A549 treated with CORT108297 at 1 μM for 4 hours (cell line): ENCODE measurements at places on chromosomes 13 and 19. TPM values are rescaled to one million over a fixed set of nuclear protein-coding genes. Genes with fewer than 3 reads are reported as not detected.

Gene MAB21L1
- not detected in 5 replicates for total RNA-seq

Gene SBK2
- total RNA-seq, result 1.6 to 2.8 TPM (median 2.3 TPM) in 5 replicates

Gene CEACAM7
- 0.10 to 0.22 TPM (median 0.12 TPM) in 3 of 5 replicates, not detected in the others for total RNA-seq

Gene SMAD9
- total RNA-seq, result 0.08 to 0.30 TPM (median 0.12 TPM) in 5 replicates

Gene HSH2D
- 0.06 TPM in 1 of 5 replicates, not detected in the others for total RNA-seq

Gene B3GNT8
- total RNA-seq, result 0.05 to 0.21 TPM (median 0.10 TPM) in 4 of 5 replicates, not detected in the other

Gene THSD8
- total RNA-seq, result 6.2 to 15.8 TPM (median 9.6 TPM) in 4 of 5 replicates, not detected in the other

Gene SIX5
- total RNA-seq, result 18.9 to 34.0 TPM (median 32.5 TPM) in 5 replicates

Gene CATSPERD
- 0.08 TPM in 1 of 5 replicates, not detected in the others for total RNA-seq

Gene PTGER1
- total RNA-seq, result 0.10 to 0.15 TPM (median 0.13 TPM) in 3 of 5 replicates, not detected in the others

Gene CYP2A6
- 0.10 TPM in 1 of 5 replicates, not detected in the others for total RNA-seq

Gene CD33
- total RNA-seq, result 0.44 TPM in 1 of 5 replicates, not detected in the others

Gene F7
- total RNA-seq, result 0.07 to 0.15 TPM (median 0.10 TPM) in 4 of 5 replicates, not detected in the other

Gene RBM42
- total RNA-seq, result 144 to 216 TPM (median 212 TPM) in 5 replicates

Gene SHISA7
- total RNA-seq, result 0.02 TPM in 1 of 5 replicates, not detected in the others

Gene PAN3
- 6.7 to 8.8 TPM (median 8.1 TPM) in 5 replicates for total RNA-seq

Gene OBI1
- total RNA-seq, result 7.8 to 10.7 TPM (median 8.4 TPM) in 5 replicates

Gene IGFL3
- total RNA-seq, result 0.20 to 0.45 TPM (median 0.31 TPM) in 5 replicates

Gene SPACA4
- total RNA-seq, result 0.20 TPM in 1 of 5 replicates, not detected in the others

Gene ZNF90
- not detected in 5 replicates for total RNA-seq

Gene LONP1
- 48.6 to 64.9 TPM (median 62.2 TPM) in 5 replicates for total RNA-seq

Gene EPSTI1
- 0.02 to 0.29 TPM (median 0.03 TPM) in 4 of 5 replicates, not detected in the other for total RNA-seq

Gene RNF17
- not detected in 5 replicates for total RNA-seq

Gene OR7C1
- not detected in 5 replicates for total RNA-seq

Gene STRN4
- 70.2 to 98.6 TPM (median 92.3 TPM) in 5 replicates for total RNA-seq

Gene FPR1
- 0.07 to 0.31 TPM (median 0.08 TPM) in 4 of 5 replicates, not detected in the other for total RNA-seq

Gene IGLON5
- total RNA-seq, result 0.02 to 0.05 TPM (median 0.03 TPM) in 4 of 5 replicates, not detected in the other

Gene ANKRD24
- total RNA-seq, result 0.17 to 0.26 TPM (median 0.21 TPM) in 5 replicates

Gene CYP2F1
- not detected in 5 replicates for total RNA-seq

Gene BCL3
- total RNA-seq, result 52.2 to 105 TPM (median 89.5 TPM) in 5 replicates

Gene B3GNT3
- 3.6 to 4.8 TPM (median 4.5 TPM) in 5 replicates for total RNA-seq

Gene RXFP2
- total RNA-seq, result not detected in 5 replicates

Gene CACNG7
- 5.6 to 10.8 TPM (median 10.7 TPM) in 5 replicates for total RNA-seq

Gene GRK1
- total RNA-seq, result not detected in 5 replicates

Gene FFAR2
- 0.03 TPM in 1 of 5 replicates, not detected in the others for total RNA-seq
